ENCODE measurements at places on chromosomes 2 and 18.

DNA sequence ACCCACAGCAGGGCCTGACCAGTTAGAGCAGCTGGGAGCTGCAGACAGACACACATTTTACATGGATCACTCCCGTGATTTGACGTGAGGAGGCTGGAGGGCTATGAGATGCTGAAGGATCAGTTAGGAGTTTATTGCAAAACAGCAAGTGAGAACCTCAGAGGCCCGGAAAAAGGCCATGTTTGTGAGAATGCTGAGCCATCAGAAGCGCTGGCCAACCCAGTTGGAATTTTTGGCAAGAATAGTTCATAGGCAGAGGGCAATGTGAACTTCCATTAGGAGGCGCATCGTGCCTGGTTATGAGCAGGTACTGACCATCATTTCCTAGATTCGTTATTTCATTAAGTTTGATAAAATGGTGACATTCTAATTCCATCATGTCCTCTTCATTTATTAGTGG is 23.3 kb upstream of the LMAN1 start:
- no peak for DNase-seq

GRCh38 chr18:1133541-1133940 is 228.9 kb downstream of the ADCYAP1 start:
- no peak for DNase-seq

GRCh38 chr2:42841344-42841743 is 49.0 kb upstream of the HAAO start:
- DNase-seq, result no peak

DNA sequence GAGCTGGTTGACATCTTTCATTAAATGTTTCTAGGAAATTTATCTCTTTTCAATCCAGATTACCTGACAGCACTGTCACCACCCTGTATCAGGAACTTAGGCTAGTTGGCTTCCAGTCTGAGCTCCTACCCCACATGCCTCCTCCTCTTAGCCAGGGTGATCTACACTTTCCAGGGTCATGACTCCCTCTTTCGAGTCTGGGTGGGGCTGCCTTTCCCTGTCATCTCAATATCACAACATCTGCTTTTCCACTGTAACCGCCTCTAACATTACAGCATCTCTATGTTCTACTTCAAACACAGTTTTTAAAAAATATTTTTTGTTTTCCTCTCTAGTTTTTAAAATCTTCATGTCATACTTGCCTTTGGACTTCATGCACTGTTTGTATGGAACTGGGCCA is 129.2 kb downstream of the RBMS1 start:
- no peak for DNase-seq

GRCh38 chr2:43854671-43855070 is 15.9 kb downstream of the ABCG8 start:
- DNase-seq, result no peak

GRCh38 chr2:205002390-205002789 is 457.1 kb downstream of the PARD3B start:
- DNase-seq, result no peak

- DNase-seq, result no peak
These were observed 42.3 kb upstream of the STAT1 start for GRCh38 chr2:191056228-191056627.

GRCh38 chr18:6021306-6022073 is 126.2 kb upstream of the TMEM200C start:
- DNase-seq, result no peak

DNA sequence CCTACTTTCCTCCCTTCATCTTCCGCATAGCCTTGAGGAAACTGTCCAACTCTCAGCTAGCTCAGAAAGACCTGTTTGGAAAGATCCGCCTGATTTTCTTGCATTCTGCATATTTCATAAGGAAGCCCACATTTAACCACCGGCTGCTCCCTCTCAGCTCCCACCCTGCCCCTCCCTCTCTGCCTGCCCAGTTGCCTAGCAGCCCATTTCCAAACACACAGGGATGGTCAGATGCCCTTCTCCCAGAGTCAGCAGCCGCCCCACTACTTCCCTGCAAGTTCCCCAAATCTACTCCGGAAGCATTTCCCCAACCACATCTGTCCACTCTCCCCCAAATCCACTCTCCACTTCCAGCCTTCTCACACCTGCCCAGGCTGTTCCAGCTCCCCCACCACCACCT is 96.0 kb downstream of the TNS1 start:
- no peak for DNase-seq

DNA sequence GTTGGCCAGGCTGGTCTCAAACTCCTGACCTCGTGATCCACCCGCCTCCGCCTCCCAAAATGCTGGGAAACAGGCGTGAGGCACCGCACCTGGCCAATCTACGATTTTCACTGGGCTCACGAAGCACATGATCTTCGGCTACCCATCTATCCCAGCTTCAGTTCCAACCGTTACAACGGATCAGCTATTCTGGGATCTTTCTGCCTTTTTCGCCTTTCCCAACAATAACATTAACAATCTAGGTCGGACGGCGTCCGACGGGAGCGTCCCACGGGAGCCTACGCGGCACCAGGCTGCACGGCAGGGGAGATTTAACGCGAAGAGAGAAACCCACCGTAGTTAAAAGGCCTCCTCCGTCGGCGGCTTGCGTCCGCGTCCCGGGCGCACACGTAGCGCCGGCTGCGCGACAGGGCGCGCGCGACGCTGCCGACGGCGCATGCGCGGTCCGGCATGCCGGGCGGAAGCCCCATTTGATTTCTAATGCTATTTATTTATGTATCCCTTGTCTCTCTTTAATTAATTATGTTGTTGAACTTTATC is at the start of gene MSL3B:
Gene MSL3B (minus strand): TSS at position 394 of the 540 bp plus-strand sequence.
- peak; percentile 61 for DNase-seq

DNA sequence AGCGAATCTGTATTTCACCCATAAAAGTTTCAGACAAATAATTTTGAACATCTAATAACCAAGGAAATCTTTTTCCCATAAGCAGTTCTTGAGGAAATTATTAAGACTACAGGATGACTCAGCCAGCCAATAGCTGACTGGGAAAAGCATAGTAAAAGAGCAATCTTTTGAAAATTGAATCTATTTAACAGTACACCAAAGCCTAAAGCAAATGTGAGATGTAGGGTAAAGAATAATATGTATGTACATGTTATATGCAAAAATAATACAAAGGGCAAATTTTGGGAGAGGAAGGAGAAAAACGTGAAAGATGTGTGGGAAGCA is 12.6 kb upstream of the KDSR start:
- no peak for DNase-seq

- DNase-seq, result no peak
These were observed 105.6 kb upstream of the LDLRAD4 start for GRCh38 chr18:13112982-13113381.

GRCh38 chr2:68721482-68722101 is 13.0 kb upstream of the ARHGAP25 start:
- no peak for DNase-seq

- no peak for DNase-seq
These were observed 414.3 kb downstream of the MEIS1 start for GRCh38 chr2:66849153-66849755.
